ENCODE measurements at places on chromosomes 11 and 22. TPM values are rescaled to one million over a fixed set of nuclear protein-coding genes. Genes with fewer than 3 reads are reported as not detected.

DNA sequence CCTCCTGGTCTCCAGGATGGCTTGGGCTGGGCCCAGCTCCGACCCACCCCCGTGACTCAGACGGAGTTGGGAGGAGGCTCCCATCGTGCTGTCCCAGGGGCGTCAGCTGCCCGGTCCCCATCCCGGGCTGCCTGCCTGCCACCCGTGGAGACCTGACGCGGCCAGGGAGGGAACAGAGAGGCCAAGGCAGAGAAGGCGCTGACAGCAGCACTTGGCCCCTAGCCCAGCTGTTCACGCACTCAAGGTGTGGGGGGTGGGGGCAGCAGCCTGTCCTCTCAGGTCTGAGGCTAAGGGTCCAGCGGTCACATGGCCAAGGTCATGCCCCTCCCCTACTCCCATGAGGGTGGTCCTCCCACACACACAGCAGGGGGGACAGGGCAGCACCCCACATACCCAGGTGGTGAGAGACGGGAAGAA, 48.6 kb downstream of the ELFN2 start:
- no peak for DNase-seq

- no peak for DNase-seq
Measured at GRCh38 chr11:67504950-67505581, at the start of gene PITPNM1. PITPNM1 (minus strand) TSS chr11:67505363; CDS start chr11:67504180, 1,183 bp downstream.

DNA sequence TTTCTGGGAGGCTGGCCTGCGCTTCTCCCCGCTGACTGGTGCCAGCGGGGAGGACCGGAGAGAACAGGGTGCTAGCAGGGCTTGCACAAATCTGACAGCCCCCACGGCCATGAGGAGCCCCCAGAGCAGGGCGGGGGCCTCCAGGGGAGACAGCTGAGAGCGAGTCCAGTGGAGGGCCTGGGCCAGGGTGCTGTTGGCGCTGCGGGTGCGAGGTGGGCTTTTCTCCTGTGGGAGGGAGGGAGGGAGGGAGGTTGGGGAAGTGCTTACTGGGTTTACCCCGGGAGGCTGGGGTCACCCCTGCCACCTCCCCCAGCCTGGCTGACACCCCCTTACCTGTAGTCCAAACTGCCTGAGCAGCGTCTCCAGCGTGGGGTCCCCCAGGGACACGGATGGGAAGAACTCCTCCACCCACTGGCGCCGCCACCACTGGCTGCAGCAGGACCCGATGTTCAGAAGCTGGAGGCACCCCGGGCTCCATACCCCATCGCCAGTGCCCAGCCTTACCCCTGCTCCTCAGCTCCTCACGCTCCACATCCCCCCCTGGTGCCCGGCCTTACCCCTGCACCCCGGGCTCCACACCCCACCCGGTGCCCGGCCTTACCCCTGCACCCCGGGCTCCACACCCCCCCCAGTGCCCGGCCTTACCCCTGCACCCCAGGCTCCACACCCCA, 3.9 kb downstream of the LMF2 start:
- no peak for DNase-seq

DNA sequence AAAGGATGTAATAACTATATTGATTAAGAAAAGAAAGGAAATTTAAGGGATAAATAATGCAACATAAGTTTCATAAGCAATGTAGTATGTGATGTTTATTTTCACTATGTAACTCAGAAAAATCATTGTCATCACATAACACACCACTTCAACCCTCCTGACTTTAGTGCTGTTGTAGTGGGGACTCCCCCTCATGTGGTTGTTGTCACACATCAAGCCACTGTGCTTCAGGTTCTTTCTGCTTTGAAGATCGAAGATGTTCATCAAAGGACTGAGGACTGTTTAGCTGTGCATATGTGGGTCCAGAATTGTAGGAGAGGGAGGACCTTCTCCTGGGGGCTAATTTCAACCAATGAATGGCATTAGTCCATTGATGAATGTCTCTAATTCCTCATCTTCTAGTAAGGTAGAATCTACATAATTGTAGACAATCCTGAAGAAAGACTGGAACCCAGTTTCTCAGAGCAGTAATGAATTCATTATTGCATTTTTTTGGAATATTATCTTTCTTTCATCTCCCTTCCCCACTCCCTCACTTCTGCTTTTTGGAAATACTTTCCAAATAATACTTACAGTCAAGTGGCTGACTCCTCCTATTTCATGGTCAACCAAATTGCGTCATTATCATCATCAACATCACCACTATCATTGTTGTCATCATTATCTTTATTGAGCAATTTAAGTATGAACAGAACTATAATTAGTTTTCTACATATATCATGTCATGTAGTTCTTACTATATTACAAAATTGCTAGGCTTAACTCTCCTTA, 9.8 kb upstream of the CARD16 start:
- DNase-seq, result no peak

DNA sequence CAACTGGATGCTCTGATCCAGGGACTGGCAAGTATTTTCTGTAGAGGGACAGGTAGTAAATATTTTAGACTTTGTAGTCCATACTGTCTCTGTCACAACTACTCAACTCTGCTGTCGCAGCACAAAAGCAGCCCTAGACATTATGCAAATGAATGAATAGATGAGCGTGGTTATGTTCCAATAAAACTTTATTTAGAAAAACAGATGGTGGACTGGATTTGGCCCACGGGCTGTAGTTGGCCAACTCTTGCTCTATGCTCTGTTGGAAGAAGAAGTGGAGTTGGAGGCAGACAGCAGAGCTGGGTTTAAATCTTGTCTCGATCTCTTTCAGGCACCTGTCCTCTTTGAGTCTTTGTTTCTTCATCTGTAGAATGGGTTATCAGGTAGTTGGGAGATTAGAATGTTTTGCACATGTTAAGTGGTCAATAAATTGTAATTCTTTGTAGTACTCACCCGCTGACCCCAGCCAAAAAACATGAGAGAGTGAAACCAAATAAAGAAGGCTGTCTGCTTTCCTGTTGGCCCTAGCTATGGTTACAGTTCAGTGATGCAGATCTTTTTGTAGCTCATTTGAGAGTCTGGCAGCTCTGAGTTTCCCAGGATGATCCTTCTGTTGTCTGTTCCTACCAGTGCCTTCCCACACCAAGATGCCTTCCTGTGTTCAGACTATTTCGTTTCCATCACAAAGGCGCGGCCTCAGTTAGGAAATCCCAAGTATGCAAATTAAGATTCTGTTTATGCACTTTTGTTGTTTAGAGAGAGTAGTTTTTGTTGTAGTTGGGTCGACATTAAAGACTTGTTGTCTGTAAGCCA, 198.1 kb upstream of the SEZ6L start:
- DNase-seq, result no peak

DNA sequence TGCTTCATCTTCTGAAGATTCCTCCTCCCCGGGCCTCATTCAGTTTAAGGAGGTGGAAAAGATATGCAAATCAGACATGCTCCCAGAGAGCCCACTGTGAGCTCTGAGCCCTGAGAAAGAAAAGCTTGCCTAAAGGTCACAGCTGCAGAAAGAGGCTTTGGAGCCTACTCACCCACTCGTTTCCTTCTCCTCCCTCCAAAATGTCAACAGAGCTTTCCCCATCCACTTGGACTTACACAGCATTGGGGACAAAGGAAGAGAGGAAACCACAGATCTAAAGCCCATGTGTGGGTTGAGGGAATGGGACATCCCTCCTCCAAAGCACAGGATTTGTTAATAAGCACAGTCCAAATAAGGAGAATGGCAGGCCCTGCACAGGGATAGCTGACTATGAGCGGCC, 158.4 kb downstream of the ETS1 start:
- DNase-seq, result no peak

DNA sequence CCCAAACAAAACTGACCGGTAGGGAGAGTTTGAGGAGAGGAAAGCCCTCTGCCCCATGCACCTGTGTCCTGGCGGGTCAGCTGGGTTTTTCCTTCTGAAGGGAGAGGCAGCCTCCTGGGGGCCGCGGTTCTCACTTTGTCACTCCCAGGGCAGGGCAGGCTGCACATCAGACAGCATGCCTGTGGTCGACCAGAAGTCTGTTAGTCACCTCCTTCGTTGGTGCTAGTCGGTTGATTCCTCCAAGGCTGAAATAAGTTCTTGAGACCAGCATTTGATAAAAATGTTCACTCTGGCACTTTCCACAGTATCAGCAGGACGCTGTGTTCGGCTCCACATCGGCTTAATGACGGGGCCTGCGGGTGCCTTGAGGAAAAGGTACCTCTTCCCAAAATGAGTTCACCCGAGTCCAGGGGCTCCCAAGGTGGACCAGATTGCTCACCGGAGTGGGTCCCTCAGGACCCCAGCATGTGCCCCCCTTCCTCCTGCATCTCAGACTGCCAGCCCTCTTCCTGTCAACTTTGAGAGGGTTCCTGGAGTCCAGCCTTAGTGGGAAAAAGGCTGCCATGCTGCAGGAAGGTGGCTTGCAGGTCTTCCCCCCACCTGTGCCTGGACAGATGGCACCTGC, 373.7 kb upstream of the B3GAT1 start:
- DNase-seq, result no peak

DNA sequence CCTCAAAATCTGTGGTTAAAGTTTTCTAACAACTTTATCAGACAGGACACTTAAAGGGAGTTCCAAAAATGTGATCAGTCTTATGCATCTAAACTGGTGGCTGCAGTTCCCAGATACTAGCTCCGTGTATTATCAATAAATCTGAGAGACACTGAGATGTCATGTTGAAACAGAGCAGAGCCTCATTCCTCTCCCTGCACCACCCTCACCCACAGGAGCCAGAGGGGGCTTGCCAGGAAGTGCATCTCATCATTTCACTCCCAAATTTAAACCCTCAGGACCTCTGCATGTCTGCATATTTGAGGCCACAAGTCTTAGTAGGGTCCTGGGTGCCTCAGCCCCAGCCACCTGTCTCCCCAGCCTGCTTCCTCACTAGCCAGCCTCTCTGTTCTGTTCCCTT, 167.4 kb upstream of the NTM start:
- DNase-seq, result no peak

DNA sequence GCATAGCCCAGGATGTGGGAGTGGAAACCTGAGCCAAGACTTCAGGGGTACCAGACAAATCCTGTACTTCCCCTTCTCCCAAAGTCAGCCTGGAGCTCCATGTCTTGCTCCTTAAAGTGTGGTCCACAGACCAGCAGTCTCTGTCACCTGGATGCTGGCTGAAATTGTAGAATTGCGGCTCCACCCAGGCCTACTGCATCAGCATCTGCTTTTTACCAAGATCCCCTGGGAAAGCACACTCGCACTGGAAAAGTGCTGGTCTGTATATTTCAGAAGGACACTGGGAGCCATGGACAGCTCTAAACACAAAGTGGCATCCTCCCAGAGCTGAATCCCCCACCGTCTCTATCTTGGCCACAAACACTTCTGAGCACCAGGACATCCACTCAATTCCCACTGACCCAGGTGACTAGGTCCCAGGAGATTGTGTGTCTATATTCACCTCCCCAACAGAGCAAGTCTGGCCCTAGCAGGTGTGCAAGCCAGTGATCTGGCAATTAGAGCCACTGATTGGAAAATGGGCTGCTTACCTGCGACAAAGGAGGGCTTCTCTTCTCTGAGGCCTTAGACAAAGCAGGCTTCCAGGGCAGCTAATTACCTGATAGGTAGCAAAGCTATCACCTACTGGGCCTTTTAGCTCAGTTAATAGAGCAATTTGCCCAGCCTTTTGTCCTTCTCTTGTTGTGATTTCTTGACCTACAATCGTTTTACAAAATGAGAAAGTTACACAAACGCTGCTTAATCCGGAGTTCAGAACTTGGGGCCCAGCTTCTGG, 443.3 kb downstream of the MN1 start:
- DNase-seq, result no peak

DNA sequence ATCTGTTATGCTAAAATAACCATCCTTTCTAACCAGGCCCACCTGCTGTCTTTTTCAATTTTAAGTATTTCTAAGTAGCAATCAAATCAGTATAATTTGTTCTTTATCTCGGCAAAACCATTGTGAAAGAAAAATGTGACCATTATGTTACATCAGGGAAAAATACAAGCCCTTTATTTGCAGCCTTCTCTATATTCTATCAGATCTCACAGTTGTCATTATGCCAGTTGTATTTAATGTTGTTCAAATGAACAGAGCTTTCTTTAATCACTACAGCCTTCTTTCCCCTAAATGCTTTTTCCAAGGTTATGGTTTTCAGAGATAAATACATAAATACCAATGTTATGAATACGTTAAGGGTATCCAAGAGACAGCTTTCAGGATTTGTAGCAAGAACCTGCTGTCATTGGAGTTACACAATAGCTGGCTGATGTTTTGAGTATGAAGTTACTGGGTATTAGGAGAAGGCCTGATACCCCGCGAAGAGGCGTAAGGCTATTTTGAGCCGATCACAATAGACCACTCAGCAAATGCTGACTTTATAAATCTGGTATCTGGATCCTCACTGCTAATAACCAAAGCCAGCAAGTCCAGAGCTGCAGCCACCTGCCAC, 406.3 kb downstream of the CADM1 start:
- no peak for DNase-seq

DNA sequence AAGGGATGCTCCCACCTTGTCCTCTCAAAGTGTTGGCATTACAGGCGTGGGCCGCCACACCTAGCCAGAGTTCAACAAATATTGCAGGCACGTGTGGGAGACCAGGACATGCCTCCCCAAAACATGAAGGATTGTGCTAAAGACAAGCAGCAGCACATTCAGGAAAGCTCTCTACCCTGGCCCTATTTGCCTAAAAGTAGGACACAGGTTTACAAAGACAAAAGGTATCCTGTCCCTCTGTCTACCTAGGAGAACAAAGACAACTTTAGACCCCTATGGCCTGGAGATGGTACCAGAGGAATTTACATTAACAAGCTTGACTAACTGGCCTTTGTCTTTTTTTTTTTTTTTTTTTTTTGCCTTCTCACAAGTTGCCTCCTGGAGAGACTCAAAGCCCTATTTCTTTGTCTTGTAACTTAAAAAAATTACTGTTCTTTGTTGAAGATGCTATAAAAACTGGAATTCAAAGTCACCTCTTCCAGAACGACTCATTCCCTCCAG, 859 bp upstream of the ACCS start:
- DNase-seq, result peak; percentile 4

DNA sequence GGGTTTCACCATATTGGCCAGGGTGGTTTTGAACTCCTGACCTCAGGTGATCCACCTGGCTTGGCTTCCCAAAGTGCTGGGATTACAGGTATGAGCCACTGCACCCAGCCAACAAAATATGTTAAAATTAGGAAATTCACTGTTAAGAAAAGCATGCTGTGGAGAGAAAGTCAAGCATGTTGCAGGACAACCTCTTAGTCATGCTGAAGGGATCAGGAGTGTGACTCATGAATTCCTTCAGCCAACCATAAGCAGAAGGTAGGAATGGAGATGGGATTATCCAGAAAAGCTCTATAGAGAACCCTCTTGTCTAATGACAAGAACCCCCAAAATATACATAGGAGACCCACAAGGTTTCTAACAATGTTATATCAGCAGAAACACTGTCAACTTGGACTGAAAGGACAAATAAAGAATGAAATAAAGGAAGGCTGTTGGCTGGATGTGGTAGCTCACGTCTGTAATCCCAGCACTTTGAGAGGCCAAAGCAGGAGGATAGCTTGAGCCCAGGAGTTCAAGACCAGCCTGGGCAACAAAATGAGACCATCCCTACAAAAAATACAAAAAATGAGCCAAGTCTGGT, 16.0 kb downstream of the MRTFA start:
- DNase-seq, result no peak

Gene SMTNL1
- not detected for polyA plus RNA-seq

Gene JAML
- 6.0 TPM for polyA plus RNA-seq

Gene PAK1
- polyA plus RNA-seq, result 26.2 TPM

Gene MORC2
- polyA plus RNA-seq, result 21.7 TPM

Gene LARGE2
- polyA plus RNA-seq, result 4.0 TPM

Gene CYP2R1
- 11.5 TPM for polyA plus RNA-seq
